Glomerular endothelial cell (primary cell): ENCODE measurements at places on chromosomes 2 and 18. TPM values are rescaled to one million over a fixed set of nuclear protein-coding genes. Genes with fewer than 3 reads are reported as not detected.

The PDE11A gene
- 0.48 TPM in 1 of 2 replicates, not detected in the other for total RNA-seq

The MYO1B gene
- total RNA-seq: 109 and 232 TPM in 2 replicates

The GKN1 gene
- not detected in 2 replicates for total RNA-seq

The ITPRIPL1 gene
- total RNA-seq: 2.0 and 3.0 TPM in 2 replicates

The IL1B gene
- 8.9 and 10.6 TPM in 2 replicates for total RNA-seq

The CAPN13 gene
- total RNA-seq: not detected in 2 replicates

The METTL4 gene
- 2.9 and 8.5 TPM in 2 replicates for total RNA-seq

The SP140 gene
- total RNA-seq: 0.10 TPM in 1 of 2 replicates, not detected in the other

The SDC1 gene
- 7.4 and 17.5 TPM in 2 replicates for total RNA-seq

The WNT6 gene
- not detected in 2 replicates for total RNA-seq

The FHOD3 gene
- total RNA-seq: 5.6 and 7.8 TPM in 2 replicates

The PPP1R1C gene
- 0.93 and 1.4 TPM in 2 replicates for total RNA-seq

The MYL1 gene
- total RNA-seq: not detected in 2 replicates

The EMILIN2 gene
- total RNA-seq: 9.9 and 11.3 TPM in 2 replicates

The KLHL29 gene
- total RNA-seq: 6.5 and 8.3 TPM in 2 replicates
